Endodermal cell (in vitro differentiated cells): ENCODE measurements at places on chromosomes 4 and X. TPM values are rescaled to one million over a fixed set of nuclear protein-coding genes. Genes with fewer than 3 reads are reported as not detected.

DNA sequence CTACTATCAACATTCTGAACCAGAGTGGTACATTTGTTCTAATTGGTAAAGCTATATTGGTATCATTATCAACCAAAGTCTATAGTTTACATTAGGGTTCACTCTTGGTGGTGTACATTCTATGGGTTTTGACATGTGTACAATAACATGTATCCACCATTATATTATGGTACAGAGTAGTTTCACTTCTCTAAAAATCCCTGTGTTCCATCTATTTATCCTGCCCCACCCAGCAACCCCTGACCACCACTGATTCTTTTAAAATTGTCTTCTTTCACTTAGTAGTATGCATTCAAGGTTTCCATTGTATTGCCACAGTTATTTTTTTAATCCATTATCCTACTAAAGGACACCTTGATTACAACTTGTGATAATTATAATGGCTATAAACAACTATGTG lies 15.3 kb upstream of the TMPRSS11D start:
- H3K27me3 ChIP-seq = no peaks in the 10 kb centered on the region
- no peaks in the 10 kb centered on the region for H3K36me3 ChIP-seq
- no peak for DNase-seq
- no peak overlapping the region for H3K27ac ChIP-seq
- no peak overlapping the region for H3K4me3 ChIP-seq

DNA sequence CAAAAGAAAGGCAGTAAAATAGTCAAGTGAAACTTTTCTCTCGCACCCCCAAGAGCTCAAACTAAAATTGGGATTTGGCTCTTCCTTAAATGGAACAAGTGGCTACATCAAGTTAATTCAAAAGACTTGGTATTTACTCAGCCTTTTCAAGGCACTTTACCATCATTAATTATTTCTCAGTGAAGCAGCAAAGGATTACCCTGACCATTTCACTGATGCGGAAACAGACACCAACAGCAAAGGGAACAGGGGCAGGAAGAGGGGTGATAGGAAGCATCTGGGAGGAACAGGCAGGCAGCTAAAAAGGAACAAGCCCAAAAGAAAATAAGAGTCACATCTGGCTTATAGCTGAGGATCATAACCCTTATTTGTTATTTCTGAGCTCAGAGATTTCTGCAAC lies 2.7 kb downstream of the SCML2 start:
- H3K4me1 ChIP-seq = no peaks in the 10 kb centered on the region
- peaks cover 8% of the 10 kb centered on the region for H3K27me3 ChIP-seq
- DNase-seq = no peak
- H3K4me3 ChIP-seq = no peak overlapping the region
- no peak overlapping the region for H3K27ac ChIP-seq

PFKFB1 gene
- total RNA-seq = 0.55 TPM in 1 of 2 replicates, not detected in the other

- H3K36me3 ChIP-seq = no peaks in the 10 kb centered on the region
- peak; percentile 61 for DNase-seq
- H3K4me1 ChIP-seq = peaks cover 2% of the 10 kb centered on the region
- H3K4me3 ChIP-seq = no peak overlapping the region
These were observed 600.6 kb downstream of the ANKRD50 start for GRCh38 chr4:124111922-124112321.

- H3K4me1 ChIP-seq = no peaks in the 10 kb centered on the region
- no peak overlapping the region for H3K27ac ChIP-seq
- no peaks in the 10 kb centered on the region for H3K36me3 ChIP-seq
These were observed 25.9 kb downstream of the CC2D2A start for GRCh38 chr4:15495621-15496020.

PSMD10 gene
- 74.5 and 91.4 TPM in 2 replicates for total RNA-seq

DNA sequence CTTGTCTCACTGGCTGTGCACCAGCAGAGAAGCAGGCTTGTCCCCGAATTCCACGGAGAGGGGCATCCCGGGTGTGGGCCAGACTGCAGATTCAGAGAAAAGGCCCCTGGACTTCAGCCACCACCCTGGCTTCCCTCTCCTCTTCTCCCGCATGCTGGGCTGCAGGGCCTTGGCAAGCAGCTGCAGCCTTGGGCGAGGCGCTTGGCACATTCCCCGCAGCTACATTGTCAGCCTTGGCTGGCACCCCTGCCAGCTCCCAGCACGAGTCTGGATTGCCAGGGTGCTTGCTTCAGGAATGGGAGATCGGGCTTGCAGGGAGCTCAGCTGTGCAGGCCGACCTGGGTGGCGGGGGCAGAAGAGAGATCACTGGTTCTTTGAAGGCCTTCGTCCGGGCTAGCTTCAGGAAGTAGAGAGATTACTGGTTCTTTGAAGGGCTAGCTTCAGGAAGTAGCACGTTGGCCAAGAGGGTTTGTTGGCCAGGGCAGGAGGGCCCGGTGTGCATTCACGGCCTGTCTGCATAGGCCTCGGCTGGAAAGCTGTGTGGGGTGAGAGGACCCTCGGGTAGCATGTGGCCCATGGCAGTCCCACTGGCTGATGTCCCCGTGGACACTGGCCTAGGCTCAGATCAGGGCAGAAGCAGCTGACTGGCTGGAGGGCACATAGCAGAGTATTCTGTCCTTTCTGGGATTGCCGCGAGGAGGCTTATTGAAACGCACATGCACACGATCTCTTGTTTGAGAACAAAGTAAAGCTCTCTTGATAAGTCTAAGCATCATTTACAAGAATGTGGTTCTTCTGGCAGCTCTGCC lies 2.7 kb downstream of the ABCD1 start:
- peak; percentile 56 for DNase-seq
- peaks cover 14% of the 10 kb centered on the region for H3K36me3 ChIP-seq
- no peak overlapping the region for H3K4me3 ChIP-seq
- H3K4me1 ChIP-seq = peaks cover 8% of the 10 kb centered on the region

GRCh38 chrX:16826207-16826606 lies 39.9 kb downstream of the TXLNG start:
- H3K4me3 ChIP-seq = no peak overlapping the region
- H3K27ac ChIP-seq = no peak overlapping the region
- H3K4me1 ChIP-seq = no peaks in the 10 kb centered on the region
- no peaks in the 10 kb centered on the region for H3K27me3 ChIP-seq
- peaks cover 30% of the 10 kb centered on the region for H3K36me3 ChIP-seq
- DNase-seq = no peak
